ENCODE measurements at places on chromosomes 1 and 21.

GRCh38 chr1:115052454-115053083 is 22.9 kb downstream of the TSHB start:
- peak; percentile 73 for DNase-seq

- DNase-seq = no peak
Measured at GRCh38 chr1:84773195-84773594, 82.9 kb upstream of the SSX2IP start.

DNA sequence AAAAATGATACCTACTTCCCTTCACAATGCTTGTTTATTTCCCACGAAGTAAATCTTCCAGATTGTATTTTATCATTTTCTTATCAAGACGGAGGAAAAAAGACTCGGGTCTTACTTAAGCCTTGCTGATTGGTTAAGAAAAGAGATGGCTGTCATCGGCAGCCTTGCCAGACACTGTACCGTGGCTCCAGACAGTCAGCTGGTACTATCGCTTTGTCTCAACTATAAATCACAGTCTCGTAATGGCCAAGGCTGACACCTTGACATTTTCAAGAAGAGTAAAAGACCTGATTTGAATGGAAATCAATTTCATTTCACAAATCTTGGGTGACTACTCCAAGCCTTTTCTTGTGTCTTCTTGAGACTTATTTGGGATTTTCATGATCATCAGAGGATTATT is 868.0 kb downstream of the USP25 start:
- DNase-seq = no peak

GRCh38 chr21:35470522-35470921 is 421.4 kb upstream of the RUNX1 start:
- DNase-seq = peak; percentile 16

GRCh38 chr21:29701676-29702075 is 238.1 kb downstream of the GRIK1 start:
- DNase-seq = no peak

- no peak for DNase-seq
Measured at GRCh38 chr1:187689129-187689528, 860.4 kb downstream of the PLA2G4A start.

DNA sequence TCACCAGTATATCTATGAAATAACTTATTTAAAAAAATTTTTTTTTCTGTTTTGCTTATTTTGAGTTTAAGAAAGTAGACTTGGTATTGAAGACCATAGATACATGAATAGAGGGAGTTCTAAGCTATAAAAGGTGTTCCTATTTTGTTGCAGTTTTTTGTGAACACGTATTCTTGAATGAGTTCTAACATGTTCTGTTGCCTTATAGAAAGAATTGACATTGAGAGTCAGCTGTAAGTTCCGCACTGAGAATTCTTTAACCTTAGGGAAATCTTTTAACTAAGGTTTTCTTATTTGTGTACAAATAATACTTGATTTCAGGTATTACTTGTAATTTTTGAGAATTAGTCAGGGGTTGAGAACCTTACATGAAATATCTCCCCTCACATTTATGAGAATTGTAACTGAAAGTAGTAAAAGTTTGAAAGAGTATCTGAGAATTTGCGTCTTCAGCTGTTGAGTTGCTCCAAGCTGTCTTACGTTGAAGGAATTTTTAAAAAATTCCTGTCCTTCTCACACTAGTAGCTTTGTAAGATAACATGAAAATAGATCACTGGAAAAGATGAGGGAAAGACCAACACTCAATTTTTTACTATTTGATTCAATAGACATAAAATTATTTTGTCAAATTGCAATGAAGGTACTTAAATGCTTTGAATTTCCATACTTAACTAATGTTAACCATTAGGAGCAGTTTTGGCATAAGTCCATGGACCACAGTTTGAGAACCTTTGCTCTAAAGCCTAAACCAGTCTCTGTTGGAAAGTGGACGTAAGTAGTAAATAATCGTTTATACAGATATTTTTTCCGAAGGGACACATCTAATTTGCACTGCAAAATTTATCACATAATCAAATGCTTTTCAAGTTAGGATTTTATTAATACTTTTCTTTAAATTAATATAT is 3.8 kb downstream of the DR1 start:
- DNase-seq = no peak

- no peak for DNase-seq
Measured at GRCh38 chr1:223479261-223479660, 86.0 kb downstream of the CCDC185 start.

DNA sequence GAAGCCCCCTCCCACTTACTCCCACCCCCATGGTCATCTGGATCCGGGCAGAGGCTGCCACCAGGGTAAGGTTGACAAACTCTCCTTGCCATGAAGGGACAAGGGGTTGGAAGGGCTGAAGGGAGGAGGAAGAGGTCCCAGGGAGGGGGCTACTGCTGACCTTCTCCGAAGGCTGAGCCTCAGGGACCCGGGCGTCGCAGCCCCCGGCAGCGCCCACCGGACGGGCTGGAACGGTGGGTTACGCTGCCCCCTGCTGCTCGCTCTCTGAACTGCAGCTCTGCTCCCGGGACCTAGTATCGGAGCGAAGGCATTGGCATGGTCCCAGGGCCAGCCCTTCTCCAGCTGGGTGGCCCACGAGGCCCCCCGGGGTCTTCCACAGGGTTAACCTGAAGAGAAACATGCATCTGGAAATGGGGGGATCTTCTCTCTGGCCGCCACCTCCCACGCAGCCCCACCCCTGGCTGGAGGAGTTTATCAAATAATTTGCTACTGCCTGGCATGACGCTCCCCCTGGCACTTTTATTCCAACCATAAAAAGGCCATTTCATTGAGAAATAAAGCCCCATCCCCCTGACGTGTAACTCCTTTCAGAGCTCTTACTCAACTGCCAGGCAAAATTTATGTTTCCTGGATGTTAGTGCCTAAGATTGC is 70.4 kb upstream of the TARDBP start:
- DNase-seq = peak; percentile 86

GRCh38 chr1:52633291-52633754 is 355 bp downstream of the SHISAL2A start:
- peak; percentile 49 for DNase-seq

GRCh38 chr1:28113242-28113572 is 24.8 kb upstream of the EYA3 start:
- peak; percentile 21 for DNase-seq

- no peak for DNase-seq
Measured at GRCh38 chr1:236247286-236247685, 34.5 kb downstream of the ERO1B start.

DNA sequence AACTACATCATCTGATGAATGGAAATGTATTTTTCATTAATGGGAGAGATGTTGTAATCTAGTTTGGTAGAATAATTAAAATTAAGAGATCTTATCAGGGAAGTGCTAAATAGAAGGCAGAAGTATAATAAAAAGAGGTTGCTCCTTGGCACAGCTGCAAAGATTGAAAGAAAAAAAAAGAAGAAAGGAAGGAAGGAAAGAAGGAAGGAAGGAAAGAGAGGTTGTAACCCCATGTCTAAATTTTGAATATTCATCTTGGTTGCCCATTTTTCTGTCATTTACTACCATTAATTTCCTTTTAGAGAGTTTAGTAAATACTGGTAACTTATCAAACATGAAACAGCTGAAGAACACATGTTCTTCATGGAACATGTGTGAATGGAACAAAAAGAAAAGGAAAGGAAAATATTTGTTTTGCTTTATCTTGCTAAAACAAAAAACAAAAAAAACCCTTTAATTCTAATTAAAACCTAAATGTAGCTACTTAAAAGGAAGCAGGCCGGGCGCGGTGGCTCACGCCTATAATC is 10.5 kb upstream of the MDM4 start:
- DNase-seq = no peak

- no peak for DNase-seq
Measured at GRCh38 chr21:26759731-26760130, 85.5 kb downstream of the ADAMTS1 start.

GRCh38 chr1:220527279-220527907 is 543 bp upstream of the MARK1 start:
- no peak for DNase-seq

DNA sequence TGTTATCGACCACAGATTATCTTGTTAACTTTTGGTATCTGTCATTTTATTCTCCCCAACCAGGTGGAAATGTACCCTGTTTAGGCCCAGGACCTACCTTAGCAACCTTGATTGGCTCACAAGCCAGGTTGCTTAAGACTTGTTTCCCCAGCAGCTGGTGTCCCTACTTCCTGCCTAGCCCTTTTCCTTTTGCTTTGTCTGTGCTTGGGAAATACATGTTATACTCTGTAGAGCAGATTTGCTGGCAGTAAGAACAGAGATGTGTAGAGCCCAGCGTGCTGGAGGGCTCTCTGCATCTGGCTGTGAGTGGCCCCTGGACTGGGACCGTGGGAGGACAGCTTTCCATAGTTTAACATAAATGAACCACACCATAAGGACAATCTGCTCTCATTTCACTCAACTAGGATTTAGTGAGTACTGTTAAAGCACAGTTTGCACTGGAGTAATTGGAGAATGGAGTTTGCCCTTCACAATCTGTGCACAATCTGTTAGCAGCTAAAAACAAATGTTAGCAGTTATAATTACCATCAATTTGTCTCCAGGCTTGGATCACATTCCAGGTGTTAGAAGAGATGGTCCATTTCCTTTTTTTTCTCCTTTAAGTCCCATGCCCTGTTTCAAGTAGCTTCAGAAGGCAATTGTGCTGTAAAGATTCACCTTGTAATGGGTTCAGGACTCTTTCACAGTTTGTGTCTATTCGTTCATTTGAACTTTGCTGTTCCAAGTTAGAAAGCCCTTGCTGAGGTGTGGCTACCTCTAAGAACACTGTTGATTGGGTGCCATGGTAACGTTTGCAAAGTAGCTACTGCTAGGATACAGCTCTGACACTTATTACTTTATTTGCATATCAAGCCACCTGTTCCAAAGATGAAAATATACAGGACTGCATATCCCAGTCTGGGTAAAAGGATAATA is at the start of gene APOBEC4:
Gene APOBEC4 (minus strand): TSS at position 770 of the 915 bp plus-strand sequence. CDS start 4,535 bp downstream, outside the sequence.
- DNase-seq = no peak

DNA sequence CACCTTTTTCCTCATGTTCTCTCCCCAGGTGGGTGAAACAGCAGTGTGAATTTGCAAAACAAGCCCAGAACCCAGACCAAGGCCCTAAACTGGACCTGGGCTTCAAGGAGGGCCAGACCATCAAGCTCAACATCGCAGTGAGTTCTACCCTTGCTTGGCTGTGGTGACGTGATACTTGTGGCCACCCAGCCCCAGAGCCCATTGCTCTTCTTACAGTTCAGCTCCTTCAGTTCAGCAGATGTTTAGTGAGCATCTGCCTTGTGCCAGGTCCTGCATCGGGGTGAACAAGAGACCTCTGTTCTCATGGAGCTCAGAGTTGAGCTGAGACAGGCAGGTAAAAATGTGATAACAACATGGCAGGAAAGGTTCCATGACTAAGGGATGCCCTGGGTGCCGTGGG is 8.5 kb downstream of the NECAP2 start:
- DNase-seq = no peak

- no peak for DNase-seq
Measured at GRCh38 chr1:74613894-74614293, 59.7 kb downstream of the ERICH3 start.

- DNase-seq = no peak
Measured at GRCh38 chr1:10424034-10424433, 6.2 kb upstream of the CENPS start.

DNA sequence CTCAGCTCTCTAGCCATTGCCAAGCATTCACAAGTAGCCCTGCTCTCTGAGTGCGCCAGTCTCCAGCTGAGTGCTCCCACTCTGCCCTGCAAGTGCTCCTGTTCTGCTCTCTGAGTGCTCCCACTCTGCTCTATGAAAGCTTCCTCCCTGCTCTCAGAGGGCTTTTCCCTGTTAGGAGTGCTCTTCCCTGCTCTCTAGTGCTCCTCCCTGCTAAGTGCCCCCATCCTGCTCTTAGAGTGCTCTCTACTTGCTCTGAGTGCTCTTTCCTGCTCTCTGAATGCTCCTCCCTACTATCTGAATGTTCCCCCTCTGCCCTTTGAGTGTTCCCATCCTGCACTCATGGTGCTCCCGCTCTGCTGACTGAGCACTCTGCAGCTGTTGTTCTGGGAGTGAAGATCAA is 555.4 kb downstream of the NPHP4 start:
- DNase-seq = no peak

GRCh38 chr1:150146849-150147542 is 2.7 kb upstream of the PLEKHO1 start:
- DNase-seq = no peak

- peak; percentile 68 for DNase-seq
Measured at GRCh38 chr1:236685917-236686814, at the start of gene ACTN2. Gene ACTN2, plus strand, starts transcription at chr1:236686499. Its CDS starts 175 bp downstream, at chr1:236686674.

GRCh38 chr1:205189131-205189530 is 22.4 kb downstream of the DSTYK start:
- no peak for DNase-seq

DNA sequence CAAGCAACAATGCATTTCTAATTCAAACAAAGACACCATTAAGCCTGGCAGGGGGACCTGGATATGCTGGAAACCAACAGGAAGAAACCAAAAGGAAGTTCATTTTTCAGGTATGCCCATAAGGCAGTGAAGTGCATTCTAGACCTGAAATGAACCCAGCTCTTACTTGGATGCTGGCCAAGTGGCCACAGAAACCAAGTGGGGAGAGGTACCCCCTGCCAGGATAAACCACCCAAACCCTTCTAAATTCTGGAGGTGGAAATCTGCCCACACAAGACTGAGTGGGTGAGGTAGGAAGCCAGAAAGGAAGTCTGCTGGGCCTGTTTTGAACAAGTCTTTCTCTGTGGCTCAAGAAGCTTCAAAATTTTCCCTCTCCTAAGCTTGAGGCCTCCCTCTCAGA is 2.6 kb downstream of the CD5L start:
- no peak for DNase-seq

DNA sequence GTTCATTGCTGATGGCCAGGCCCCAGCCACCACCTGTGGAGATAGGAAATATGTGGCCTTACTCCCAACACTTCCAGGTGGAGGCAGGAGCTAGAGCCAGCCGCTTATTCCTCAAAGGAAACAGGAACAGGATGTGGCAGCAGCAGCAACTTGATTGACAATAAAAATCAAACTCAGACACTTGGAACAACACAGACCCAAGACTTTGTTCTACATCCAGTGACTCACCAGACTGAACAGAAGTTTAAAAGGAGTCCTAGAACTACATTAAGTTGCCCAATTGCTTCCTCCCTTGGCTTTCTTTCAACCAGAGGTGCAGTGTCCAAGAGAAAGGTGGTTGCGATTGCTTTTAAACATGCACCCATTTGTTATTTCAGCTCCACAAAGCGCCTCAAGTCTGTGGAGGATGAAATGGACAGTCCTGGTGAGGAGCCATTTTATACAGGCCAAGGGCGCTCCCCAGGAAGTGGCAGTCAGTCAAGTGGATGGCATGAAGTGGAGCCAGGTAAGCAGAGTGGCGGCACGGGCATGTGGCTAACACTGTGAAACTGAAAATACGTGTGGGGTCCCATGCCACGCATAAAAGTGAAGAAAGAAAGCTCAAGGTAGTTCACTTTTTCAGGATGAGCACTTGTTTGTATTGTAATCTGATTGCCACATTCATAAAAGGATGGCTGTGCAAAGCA is 276.6 kb downstream of the NFIA start:
- DNase-seq = no peak

GRCh38 chr1:43312212-43312623 is 11.4 kb downstream of the TIE1 start:
- DNase-seq = no peak

- DNase-seq = peak; percentile 76
Measured at GRCh38 chr1:234188454-234188792, 184.8 kb upstream of the COA6 start.

Measured in WTC11 (cell line).